ENCODE measurements at places on chromosomes 7 and 10. TPM values are rescaled to one million over a fixed set of nuclear protein-coding genes. Genes with fewer than 3 reads are reported as not detected.

Gene PDZD7
- 1.8 TPM for total RNA-seq

GRCh38 chr7:4010061-4010605, 672.0 kb upstream of the FOXK1 start:
- no peak for DNase-seq

Gene GIMAP6
- total RNA-seq, result not detected

- DNase-seq, result no peak
These were observed 276.9 kb upstream of the IGFBP3 start for GRCh38 chr7:46197785-46198540.

DNA sequence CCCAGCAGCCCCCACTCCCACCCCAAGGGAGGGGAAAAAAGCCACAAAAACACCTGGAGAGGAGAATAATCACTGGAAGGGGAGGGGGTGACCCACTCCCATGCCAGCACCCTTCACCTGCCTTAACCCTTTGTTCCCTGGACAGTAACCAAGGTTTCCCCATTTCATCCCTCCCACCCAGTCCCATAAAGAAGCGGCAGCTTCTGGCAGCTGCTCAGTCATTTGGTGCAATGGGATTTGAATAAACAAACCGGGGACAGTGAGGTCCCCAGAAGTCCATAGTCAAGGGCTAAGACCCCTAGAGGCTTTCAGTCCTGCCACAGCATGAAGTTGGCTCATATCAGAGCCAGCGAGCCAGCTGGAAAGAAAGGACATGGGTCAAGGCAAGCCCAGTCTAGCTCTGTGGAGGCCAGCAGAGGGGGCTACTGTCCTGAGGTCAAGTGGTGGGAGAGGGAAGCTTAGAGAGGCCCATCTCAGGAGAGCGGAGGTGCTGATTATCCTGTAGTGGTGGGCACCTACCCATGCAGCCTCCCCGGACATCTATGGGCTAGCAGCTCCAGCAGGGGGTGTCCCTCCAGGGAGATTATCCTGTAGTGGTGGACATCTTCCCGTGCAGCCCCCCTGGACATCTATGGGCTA, 58.9 kb upstream of the LBX1 start:
- DNase-seq, result no peak

Gene MMD2
- not detected for total RNA-seq

Gene PTER
- total RNA-seq, result 11.7 TPM

Gene NPC1L1
- not detected for total RNA-seq

DNA sequence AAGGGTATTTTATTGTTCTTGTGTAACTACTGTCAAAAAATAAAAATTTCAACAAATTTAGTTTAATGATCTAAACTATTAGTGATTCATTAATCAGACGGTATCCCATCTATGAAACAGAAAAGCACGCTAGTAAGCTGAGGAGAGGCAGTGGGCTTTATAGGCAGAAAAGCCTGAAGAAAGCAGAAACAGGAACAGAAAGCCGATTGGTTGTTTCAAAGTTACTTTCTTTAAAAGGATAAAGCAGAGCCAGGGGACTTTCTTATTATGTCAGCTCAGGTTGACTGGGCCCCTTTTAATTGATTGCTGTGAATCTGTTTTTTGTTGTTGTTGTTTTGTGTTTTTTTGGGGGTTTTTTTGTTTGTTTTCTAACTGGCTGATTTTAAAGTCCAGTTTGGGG, 105.5 kb downstream of the TES start:
- no peak for DNase-seq

DNA sequence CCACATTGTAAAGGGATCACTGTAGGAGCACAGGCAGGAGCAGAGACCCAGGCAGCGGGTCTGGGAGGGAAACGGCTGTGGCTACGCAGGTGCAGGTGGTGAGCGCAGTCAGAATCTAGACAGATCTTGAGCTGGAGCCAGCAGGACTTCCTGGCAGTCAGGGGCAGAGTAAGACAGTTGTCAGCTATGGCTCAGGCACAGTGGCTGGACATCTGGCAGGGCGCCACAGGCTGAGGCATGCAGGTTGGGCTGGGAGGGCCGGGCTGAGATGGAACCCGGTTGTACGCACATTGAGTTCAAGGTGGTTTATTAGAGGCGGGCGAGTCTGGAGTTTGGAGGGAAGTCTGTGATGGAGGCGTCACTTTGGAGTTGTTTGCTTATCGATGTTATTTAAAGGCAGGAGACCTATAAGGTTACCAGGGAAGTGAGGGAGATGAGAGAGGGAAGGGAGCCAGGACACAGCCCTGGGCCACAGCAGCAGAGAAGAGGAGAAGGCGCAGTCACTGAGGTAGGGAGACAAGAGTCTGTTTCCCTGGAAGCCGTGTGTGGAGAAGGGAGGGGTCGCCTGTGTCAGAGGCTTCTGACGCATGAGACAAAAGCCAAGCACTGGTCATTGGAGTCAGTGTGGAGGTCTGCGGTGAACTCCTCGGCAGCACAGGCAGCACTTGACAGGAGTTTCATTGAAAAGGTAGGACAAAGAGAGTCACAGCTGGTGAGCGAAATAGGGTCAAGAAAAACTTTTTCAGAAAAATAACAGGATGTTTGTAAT, 73.8 kb downstream of the LANCL2 start:
- no peak for DNase-seq

DNA sequence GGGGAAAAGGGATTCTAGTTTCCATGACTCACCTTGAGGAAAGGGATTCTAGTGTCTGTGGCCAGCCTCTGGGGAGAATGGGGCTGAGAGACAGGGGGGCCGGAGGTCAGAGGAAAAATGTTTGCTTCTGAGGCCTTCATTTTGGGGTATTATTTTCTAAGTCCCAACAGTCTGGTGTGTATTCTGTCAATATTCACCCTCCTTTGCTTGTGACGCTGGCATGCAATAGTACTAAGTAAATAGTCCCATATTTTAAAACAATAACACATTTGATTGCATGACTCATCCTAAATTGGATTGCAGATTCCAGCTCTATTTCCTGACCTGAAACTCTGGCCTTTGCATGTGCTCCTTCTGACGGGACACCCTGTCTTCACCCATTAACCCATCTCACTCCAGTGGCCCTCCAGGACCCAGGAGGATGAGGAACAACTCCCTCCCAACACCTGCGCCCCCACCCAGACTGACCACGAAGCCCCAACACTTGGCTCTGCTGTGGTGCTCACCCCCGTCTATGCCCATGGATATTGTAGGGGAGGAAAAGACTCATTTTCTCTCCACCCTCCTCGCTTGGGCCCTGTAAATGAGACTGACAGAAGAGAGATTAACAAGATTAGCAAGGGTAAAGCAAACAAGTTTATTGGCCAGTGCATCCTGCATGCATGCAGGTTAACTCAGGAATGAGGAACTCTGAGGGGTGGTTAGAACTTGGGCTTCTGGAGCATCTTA, 495.6 kb upstream of the KLF6 start:
- no peak for DNase-seq

DNA sequence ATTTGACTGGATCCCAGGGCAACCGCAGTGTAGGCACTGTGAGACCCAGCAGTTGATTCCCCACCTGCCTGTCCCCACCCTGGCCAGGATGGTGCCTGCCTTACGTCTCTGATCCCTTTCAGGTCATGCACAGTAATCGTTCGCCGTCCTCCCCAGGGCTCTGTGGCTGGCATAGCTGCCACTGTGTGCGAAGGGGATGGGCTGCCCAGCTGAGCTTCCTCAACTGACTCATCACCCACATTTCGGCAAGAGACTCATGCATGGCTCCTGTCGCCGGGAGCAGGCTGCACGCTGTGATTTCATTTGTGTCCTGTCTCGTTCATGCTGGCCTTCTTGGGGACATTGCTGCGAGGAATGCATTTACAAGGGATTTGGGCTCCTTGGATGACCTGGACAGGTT, 252.4 kb downstream of the KLF6 start:
- no peak for DNase-seq

Gene TAS2R41
- not detected for total RNA-seq

DNA sequence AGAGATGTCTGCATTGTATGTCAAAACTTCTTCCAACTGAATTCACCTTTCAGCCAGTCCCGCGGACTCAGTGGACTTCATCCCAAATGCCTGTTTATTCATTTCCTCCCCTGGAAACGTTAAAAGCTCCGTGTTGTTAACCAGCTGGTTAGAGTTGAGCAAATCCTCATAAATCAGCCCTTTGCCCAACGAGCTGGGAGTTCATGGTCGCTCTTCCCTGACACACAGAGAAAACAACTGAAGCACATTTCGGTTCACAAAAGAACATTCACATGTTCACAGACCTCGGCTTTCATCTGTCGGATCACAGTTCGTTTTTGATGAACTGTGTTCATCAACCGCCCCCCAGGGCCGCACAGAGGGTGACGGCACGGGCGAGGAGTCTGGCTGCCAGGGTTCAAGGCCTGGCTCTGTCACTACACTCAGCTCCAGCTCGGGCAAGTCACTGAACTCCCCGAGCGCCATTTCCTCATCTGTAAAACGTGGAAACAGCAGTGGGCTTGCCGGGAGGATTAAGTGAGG, 62.6 kb downstream of the GLI3 start:
- no peak for DNase-seq

DNA sequence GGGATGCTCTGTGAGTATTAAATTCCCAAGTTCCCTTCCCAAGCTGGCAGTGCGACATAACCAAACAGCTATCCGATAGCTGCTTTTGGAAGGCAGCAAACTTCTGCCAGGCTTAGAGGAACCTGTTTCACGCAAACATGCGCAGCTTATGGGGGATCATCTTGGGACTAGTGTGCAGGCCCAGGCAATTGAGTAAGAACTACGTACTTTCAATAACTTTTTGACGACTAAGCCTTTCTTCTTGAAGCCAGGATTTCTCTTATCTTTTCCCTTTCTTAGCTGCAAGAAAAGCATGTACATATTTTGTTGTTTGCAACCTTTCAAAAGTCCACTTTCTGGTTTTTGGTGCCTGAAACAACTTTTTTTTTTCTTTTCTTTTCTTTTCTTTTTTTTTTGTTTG, 28.7 kb upstream of the SEPHS1 start:
- DNase-seq, result no peak

- DNase-seq, result no peak
These were observed 884.4 kb upstream of the CELF2 start for GRCh38 chr10:10133281-10133680.

Data from chondrocyte (in vitro differentiated cells).